ENCODE measurements at places on chromosomes 4 and X.

DNA sequence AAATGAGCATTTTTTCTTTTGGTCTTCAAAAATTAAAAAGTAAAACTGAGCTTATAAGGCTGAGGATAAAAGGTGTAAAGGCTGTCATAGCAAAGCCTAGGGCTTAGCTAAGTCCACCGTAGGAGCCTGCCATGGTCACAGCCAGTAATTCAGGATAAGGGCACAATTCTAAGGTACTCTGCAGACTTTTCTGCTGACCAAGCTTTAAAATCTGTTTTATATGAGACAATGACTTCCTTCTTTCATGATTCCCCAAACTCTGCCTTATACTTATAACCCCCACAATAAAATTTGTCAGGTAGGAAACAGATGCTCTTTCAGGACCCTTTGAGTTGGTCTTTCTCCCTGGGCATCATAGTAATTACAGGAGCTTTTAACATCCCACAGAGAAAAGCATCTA lies 138.5 kb downstream of the COL4A6 start:
- DNase-seq, result no peak

GRCh38 chr4:108313546-108314339 lies 145.0 kb upstream of the LEF1 start:
- no peak for DNase-seq

DNA sequence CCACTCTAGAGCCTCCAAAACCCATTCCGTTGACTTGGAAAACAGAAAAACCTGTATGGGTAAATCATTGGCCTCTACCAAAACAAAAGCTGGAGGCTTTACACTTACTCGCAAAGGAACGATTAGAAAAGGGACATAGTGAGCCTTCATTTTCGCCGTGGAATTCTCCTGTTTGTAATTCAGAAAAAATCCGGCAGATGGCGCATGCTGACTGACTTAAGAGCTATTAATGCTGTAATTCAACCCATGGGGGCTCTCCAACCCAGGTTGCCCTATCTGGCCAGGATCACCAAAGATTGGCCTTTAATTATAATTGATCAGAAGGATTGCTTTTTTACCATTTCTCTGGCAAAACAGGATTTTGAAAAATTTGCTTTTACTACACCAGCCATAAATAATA lies 60.8 kb downstream of the ZNF732 start:
- peak; percentile 62 for DNase-seq

DNA sequence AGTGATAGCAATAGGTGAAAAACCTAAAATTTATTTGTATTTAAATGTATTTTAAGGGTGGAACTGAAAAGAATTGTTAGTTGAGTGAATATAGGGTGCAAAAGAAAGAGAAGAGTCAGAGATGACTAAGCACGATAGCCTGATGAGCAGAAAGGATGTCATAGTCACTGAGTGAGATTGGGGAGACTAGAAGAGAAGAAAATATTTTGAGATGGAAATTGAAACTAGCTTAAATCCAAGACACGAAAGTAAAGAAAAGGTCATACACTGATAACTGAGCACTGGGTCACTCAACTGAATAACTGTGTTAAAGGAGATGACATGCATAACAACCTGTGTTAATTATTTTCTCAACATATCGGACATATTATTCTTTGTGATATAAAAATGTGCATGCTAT lies 55.5 kb downstream of the SPANXN4 start:
- DNase-seq, result no peak

- DNase-seq, result no peak
Observed at GRCh38 chr4:141309874-141310273, 89.2 kb downstream of the ZNF330 start.

DNA sequence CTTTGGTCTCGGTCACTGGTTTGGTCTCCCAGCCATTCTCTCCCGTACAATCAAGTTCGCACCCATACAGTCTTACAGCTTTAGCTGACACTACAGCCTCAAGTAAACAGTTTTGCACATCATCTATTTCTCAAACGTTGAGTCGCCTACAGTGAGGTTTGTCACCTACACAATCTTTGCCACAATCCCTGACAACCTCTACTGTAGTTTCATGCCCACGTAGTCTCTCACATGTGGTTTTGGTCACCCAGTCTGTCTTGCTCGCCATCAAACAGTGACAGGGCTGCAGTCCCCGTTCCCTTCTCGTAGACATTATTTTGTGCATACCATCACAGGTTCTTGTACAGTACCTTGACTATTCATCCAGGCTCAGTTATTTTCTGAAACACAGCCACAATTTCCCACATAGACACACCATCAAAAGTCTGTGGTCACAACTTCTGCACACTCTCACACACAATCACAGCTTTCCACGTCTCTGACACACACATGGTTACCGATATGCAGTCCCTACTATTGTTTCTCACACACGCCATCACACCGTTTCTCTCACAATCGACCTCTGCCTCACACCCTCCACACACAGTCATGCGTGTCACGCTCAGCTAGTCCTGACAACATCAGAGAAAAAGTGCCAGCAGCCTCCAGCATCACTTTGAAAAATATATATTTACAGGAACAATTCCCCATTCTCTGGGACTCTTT lies 5.3 kb upstream of the CFP start:
- no peak for DNase-seq

- DNase-seq, result no peak
Observed at GRCh38 chr4:156255230-156256007, 301.8 kb upstream of the CTSO start.

DNA sequence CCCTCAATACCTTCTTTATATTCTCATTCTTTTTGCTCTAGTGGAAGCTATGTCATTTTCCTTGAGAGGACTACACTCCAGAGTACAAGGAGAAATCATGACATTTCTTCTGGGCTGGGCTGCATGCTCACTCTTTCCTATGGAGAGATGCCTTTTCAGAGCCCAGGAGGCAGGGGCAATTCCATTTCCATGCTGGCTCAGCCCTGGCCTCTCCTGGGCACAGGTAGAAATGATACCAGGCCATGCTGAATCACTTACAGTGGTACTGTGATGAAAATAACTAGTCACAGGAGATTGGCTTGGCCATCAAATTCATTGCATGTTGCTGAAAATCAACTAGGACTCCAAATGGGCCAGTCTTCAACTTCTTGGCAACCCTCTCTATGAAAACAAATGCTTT lies 34.0 kb upstream of the PPARGC1A start:
- no peak for DNase-seq

- no peak for DNase-seq
Observed at GRCh38 chr4:93751411-93751810, 77.1 kb upstream of the ATOH1 start.

- DNase-seq, result no peak
Observed at GRCh38 chrX:88988796-88989195, 241.8 kb downstream of the CPXCR1 start.

DNA sequence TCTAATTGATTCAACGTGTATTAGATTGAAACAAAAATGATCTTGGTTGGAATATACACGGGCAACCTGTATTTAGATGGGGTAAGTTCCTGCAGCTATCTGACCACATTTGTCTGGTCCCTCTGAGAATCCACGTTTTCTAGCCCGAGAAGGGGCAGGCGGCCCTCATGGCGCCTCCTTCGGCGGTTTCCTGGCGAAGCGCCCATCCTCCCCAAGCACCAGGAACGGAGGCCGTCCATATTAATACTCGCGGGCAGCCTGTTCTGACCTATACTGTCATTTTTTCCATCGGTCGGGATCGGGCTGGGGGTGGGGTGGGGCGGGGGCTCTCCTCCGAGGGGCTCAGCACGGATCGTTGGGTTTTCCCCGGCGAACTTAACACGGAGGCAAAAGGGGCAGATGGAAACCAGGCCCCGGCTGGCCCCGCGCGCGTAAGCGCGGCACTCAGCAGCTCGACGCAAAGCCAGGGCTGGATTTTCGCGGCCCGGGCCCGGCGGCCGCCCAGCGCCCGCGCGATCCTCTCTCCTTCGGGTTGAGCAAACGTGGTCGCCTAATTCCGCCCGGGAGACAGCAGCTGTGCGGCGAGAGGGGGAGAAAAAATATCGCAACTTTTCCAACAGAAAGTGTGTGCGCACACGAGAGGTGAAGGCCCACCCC lies 77.2 kb upstream of the BCOR start:
- no peak for DNase-seq

GRCh38 chrX:153596981-153597750 lies 1.8 kb downstream of the CCNQ start:
- DNase-seq, result no peak

DNA sequence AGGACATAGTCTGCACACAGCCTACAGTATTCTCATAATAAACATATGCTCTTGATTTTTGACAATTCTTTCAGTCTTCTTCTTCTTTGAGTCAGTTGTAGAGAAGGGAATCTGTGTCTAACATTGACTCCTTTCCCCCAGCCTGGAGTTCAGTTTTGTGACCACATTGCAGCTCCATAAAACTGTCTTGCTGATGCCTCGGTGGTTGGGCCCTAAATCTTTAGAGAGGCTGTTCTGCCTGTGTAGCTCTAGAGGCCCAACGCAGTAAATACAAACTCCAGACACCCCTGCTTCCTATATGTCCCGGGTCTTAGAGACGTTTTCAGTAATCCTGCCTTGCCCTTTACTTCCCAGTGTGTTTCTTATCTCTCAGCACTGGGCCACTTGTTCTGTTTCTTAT lies 639.5 kb upstream of the AADAT start:
- DNase-seq, result no peak

- peak; percentile 85 for DNase-seq
Observed at GRCh38 chr4:168877511-168878491, 132.3 kb downstream of the CBR4 start.

DNA sequence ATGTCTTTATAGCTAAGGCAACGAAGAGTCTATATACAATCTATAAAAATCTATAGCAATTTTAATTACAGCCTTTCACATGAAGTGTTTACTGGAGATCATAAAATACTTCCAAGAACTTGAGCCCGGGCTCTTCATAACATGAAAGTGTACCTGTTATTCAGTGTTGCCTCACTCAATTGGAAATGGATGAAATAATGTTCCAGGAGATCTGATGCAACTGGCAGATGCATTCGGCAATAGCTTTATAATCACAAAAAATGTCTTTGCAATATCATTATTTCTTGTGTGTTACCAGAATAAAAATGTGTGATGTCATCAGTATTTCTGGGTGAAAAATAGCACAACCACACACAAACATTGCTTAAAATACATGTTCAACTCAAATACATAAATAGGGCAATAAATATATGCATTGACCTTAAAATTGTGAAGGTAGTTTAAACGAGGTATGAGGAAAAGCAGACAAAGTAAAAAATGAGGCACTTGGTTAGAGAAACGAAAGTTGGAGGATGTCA lies 1266.8 kb upstream of the PCDH7 start:
- DNase-seq, result no peak

GRCh38 chr4:176794651-176795050 lies 1.9 kb upstream of the VEGFC start:
- DNase-seq, result no peak

DNA sequence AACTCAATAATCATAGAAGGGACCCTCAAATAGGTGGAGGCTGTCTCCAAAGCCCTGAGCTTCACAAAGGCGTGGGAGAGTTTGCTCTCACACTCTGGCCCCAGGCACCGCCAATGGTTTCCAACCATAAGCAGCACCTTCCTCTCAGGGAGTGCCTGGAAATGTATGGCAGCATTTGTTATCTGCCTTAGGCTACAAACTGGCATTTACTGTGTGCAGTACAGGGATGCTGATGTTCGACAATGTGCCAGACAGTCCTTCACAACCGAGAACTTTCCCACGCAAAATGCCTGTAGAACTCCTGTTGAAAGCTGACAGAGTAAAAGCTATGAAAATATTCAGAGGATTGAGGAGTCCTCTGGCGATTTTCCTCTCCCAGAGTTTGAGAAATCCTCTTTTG lies 55.7 kb upstream of the CDKN2AIP start:
- no peak for DNase-seq

DNA sequence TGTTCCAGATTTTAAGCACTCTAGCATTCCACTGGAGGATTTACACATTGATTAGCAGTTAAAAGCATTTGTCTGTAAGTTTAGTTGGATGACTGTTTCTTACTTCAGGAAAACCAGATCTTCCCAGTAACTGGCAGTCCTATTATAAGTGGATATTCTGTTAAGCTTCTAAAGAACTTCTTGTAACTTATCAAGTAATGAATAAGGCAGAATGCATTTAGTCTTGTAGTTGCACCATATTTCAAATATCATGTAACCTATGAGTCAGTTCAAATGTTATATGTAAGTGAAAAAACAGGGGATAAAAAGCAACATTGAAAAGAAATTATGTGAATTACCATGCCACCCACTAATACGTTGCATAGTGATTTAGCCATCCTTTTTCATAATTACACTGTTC lies 30.2 kb upstream of the TENM3 start:
- no peak for DNase-seq

- peak; percentile 14 for DNase-seq
Observed at GRCh38 chrX:56569378-56570057, 6.1 kb downstream of the UBQLN2 start.

DNA sequence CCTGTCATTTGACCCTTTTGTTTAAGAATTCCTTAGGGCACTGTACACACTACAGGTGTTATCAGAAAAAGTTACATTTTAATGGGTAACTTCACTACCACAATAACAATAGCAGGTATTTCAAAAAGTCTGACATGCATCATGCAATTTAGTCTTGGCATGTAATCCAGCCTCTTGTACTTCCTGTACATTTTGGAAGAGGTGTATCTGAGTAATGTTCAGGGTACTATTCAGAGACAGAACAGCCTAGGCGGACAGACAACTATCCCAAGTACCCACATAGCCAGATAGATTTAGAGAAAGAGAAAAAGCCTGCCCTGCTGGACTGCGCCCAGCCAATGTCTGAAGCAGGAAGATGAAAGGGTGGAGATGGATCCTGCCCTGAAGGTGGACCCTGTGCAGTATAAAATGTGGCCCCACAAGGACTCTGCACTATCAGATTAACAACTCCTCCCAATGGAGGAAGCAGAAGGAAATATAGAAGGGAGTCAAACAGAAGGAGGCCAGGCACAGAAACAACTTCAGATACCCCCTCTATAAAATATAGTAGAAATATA lies 8.5 kb downstream of the UGT2B7 start:
- no peak for DNase-seq

GRCh38 chr4:35052546-35052945 lies 1191.8 kb downstream of the ARAP2 start:
- DNase-seq, result no peak

GRCh38 chrX:64198036-64198435 lies 7.5 kb downstream of the AMER1 start:
- no peak for DNase-seq

DNA sequence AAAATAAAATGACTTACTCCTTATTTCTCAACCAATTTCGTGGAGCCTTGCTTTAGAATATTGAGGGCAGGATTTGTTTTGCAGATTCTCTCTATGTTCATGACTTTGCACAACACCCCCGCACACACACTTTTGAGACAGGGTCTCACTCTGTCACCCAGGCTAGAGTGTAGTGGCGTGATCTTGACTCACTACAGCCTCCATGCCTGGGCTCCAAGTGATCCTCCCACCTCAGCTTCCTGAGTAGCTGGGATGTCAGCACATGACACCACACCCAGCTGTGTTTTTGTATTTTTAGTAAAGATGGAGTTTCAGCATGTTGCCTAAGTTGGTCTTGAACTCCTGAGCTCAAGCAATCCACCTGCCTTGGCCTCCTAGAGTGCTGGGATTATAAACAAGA lies 12.0 kb downstream of the CT47C1 start:
- DNase-seq, result peak; percentile 63

Data from inflammatory macrophage (primary cell).